ENCODE measurements at places on chromosomes 16 and 17. TPM values are rescaled to one million over a fixed set of nuclear protein-coding genes. Genes with fewer than 3 reads are reported as not detected.
A peak's percentile ranks its signal among the peaks of the same experiment; 100 is the strongest.

DNA sequence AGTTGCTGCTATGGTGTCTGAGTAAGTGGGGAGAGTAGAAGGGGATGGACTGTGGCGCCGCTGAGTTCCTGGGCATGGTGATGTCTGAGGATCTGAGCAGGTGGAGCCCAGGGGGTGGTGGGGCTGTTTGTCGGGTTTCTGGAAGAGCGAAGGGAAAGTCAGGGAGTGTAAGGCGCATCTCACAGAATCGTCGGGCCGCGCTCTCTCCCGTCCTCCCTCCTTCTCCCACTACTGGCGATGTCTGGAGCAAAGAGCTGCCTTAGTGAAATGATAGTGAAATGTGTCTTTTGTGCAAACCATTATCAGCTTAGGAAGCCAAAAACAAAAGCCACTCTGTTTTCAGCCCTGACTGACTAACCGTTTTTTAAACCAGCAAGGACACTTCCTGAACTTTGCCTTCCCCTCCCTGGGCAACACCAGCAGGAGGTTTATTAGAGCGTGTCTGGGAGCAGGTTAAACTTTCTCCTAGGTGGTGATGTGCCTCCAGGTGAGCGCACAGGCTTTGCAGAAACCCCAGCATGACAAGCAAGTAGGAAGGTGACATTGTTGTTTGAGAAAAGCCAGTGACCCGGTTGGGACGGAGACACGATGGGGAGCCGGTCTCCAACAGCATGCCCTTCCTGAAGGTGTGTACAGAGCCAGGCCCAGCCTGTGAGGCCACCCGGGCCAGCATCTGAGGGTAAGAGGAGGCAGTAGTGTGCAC, 49.1 kb downstream of the RAB11FIP3 start:
- DNase-seq, result peak; percentile 10

KRTAP4-6 gene
- not detected for total RNA-seq

TMC8 gene
- total RNA-seq, result not detected

MT3 gene
- not detected for total RNA-seq

PRDM7 gene
- not detected for total RNA-seq

IRF8 gene
- total RNA-seq, result not detected

DNA sequence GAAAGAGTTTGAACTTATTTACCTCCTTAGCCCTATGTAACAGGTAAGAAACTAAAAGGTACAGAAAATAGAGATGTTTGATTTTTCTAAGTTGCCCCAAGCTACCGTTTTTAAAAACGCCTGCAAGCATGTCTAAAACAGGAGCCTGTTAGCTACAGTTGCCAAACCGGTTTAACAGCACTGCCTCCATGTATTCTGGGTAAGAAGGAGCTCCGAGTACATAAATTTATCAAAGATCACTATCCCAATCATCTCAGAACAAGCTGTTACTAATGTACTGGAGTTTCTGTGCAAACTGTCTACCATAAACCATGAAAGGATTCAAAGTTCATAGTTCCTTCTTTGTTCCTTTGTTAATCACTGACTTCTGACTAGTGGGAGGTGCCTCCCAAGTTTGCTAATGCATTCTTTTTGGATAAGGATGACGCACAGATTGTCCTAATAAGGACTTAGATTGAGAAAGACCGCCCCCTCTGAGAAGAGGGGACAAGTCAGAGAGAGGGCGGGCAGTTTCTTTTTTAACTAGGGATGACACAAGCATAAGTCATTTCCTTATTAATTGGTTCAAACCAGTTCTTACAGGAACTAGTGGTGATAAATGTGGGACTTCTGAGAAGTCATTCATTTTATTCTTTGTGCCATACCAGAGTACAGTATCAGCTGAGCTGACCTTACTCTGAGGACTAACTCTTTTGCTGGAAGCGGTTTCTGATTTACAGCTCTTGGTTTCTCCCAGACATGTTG, 55.3 kb downstream of the TUBD1 start:
- peak; percentile 100 for DNase-seq

DNA sequence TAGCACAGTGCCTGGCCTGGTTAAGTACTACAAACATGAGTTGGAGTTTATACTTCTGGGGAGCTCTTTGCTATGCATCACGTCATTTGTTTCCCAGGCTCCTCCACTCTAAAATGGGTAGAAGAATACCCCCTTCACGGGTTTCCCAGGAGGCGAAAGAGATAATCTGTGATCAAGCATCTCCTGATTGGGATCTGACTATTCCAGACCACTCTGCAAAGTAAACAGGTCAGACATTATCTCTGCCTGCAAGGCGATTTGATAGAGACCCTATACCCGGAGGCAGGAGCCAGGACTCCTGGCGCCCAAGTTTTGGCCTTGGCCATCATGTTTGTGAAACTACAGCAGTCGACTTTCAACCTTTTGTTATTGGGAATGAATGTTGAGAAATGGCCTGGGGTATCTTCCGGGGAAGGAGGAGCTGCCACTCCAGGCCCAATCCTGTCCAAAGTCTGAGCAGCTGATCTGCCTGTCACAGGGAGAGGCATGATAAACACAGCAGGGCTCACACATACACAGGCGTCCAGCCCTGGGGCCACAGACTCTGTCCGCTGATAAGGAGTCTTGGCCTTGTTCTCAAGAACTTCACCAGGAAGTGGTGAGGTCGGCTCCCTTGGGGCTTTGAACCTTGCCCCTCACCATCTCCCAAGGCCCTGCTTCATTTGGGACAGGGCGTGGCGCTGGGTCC, 199.9 kb downstream of the MAF start:
- DNase-seq, result no peak

DNA sequence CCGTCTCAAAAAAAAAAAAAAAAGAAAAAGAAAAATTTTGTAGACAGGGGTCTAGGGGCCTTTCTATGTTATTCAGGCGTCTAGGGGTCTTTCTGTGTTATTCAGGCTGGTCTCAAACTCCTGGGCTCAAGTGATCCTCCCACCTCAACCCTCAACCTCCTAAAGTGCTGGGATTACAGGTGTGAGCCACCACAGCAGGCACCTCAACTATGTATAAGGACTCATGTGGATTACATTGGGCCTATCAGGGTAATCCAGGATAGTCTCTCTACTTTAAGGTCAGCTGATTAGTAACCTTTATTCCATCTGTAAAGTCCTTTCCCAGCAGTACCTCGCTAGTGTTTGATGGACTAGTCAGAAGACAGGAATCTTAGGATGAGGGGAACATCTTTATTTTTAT, 22.4 kb downstream of the TADA2A start:
- no peak for DNase-seq

- DNase-seq, result no peak
Observed at GRCh38 chr17:39195568-39196160, 1.8 kb downstream of the CACNB1 start.

CDK12 gene
- 15.6 TPM for total RNA-seq
